ENCODE measurements at places on chromosomes 7 and 10. TPM values are rescaled to one million over a fixed set of nuclear protein-coding genes. Genes with fewer than 3 reads are reported as not detected.

The SH2D4B gene
- 0.12 TPM for total RNA-seq

The NRBF2 gene
- total RNA-seq = 20.5 TPM

The FGL2 gene
- total RNA-seq = 7.0 TPM

The GRID2IP gene
- 1.7 TPM for total RNA-seq

The PSMC2 gene
- 51.1 TPM for total RNA-seq

Data from B cell (primary cell).